Stomach (tissue), 19 donors: ENCODE measurements at places on chromosomes 2 and 18. TPM values are rescaled to one million over a fixed set of nuclear protein-coding genes. Genes with fewer than 3 reads are reported as not detected.

- DNase-seq: peak; percentile 57
Observed at GRCh38 chr2:11411768-11412448, 54.1 kb downstream of the E2F6 start.

Gene CYP27A1
- total RNA-seq: 11.6 TPM

Gene ALPP
- not detected for total RNA-seq

- peak; percentile 38 for DNase-seq
Observed at GRCh38 chr2:98293931-98294687, 52.1 kb upstream of the CNGA3 start.

DNA sequence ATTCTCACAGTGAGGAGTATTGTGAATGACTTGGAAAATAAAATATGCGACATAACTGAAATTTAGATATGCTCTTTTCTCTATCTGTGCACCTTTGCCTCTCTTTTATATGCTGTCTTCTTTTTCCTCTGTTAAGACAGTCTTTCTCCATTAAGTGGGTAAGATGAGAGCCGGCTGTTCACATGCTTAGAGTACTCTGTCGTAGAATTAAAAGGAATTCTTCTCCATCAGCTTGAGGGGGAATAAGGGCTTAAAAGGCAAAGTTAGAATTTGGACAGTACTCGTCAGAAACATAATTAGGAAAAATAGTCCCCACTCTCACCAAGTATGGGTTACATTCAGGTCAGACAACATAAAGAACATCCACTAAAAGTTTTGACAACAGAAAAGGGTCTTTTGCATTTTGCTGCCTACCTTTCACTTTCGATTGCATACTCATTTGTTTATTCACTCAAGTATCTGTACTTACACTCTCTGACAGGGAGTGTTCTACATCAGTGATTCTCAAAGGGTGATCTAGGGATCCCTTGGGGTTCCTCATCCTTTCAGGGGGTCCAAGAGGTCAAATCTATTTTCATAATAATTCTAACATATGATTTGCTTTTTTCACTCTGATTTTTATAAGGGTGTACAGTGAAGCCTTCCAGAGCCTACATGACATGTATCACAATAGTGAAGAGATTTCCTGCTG lies 48.0 kb downstream of the ARHGAP15 start:
- DNase-seq: peak; percentile 15

DNA sequence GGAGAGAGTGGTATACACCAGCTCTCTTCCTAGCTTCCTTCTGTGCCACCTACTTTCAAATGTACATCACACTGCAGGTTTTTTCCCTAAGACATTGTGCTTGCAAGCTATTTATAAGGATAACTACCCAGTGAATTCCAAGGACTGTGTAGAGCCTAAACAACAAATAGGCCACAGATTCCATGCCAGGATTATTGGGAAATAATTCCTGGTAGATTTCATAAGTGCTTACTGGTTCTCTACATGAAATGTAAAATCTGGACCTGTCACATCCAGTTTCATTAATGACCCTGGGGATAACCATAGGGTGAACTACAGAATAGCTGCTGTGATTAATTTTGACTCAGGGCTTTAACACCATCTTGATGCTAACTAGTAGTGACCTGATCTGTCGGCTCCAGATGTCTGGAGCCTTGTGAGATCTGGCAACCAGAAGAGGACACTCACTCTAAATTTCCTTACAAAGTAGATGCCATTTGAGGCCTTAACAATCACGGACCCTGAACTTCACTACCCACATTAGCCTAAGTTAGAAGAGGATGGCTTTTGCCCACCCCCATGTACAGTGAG lies 34.3 kb upstream of the LGALSL start:
- DNase-seq: no peak

DNA sequence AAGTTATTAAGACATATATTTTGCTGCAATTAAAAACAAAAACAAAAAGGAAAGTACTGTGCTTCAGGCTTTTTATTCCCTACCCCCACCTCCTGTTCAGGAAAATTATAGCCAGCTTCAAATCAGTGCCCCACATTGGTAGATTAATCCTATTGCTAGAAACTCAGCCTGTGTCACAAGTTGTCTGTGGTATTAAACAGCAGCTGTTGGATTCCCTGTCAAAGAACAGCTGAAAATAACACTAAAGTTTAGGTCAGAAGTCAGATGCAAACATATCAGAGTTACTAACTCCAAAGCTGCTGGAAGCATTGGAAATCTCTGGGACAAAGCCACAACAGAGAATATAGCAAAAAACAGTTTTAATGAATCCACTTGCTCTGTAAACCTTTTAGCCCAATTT lies 818 bp upstream of the CCDC141 start:
- no peak for DNase-seq

Gene PAX8
- total RNA-seq: not detected

- DNase-seq: no peak
Observed at GRCh38 chr2:73083886-73084800, 12.6 kb upstream of the SFXN5 start.

Gene FOXI3
- total RNA-seq: not detected

Gene SP9
- total RNA-seq: not detected

- peak; percentile 40 for DNase-seq
Observed at GRCh38 chr2:55141572-55142413, 90.3 kb downstream of the CLHC1 start.

Gene TMEM17
- not detected for total RNA-seq

Gene MEP1B
- total RNA-seq: not detected

Gene UGT1A3
- total RNA-seq: 10.7 TPM

Gene IHH
- 16.5 TPM for total RNA-seq

- no peak for DNase-seq
Observed at GRCh38 chr18:63063171-63063570, 256.4 kb downstream of the BCL2 start.

Gene GCG
- not detected for total RNA-seq

DNA sequence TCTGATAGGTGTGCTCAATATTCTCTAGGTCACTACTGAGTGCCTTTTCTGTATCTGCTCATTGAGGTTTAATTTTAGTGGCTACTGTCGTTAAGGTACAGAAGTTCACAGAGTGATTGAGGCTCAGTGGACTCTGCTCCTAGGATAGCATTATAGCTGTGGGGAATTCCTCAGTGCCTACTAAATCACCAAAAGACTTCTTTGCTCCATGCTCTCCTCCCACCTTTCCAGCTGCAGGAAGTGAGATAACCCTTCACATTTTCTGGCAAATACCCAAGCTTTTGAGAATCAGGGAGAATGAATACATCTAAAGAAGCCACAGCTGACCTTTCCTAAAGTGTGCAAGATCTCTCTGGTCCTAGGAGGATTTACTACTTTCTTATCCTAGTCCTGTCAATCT lies 95.2 kb upstream of the FSIP2 start:
- DNase-seq: peak; percentile 27

DNA sequence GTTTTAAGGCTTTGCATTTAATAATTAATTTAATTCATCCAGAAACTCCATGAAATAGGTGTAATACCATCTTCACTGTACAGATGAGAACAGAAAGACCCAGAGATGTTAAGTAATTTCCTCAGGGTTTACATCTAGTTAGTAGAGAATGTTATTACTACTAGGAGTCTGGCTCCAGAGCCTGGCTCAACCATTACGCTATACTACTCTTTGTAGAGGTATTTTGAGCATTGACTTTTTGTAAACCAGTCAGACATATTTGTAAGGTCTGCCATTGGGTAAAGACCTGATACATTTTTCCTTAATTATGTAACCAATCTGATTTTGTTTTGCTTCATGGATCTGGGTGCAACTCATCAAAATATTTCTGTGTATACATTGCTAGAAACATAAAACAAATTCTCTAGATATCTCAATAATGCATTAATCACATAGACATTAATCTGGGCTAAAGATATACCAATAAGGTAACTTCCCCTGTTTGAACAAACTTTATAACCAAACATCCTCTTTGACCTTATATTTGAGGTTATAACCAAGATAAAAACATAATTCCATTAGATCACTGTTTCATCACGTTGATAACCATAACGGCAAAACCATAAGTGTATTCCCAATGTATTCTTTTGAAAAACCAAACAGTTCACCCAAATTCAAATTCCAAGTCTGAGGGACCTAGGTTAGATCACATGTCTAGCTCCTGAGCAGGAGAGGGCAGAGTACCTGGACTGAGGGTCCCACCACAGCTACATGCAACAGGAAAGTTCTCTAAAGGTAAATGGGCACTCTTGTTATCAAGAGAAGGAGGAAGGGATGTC lies 135.0 kb downstream of the IKZF2 start:
- DNase-seq: no peak

DNA sequence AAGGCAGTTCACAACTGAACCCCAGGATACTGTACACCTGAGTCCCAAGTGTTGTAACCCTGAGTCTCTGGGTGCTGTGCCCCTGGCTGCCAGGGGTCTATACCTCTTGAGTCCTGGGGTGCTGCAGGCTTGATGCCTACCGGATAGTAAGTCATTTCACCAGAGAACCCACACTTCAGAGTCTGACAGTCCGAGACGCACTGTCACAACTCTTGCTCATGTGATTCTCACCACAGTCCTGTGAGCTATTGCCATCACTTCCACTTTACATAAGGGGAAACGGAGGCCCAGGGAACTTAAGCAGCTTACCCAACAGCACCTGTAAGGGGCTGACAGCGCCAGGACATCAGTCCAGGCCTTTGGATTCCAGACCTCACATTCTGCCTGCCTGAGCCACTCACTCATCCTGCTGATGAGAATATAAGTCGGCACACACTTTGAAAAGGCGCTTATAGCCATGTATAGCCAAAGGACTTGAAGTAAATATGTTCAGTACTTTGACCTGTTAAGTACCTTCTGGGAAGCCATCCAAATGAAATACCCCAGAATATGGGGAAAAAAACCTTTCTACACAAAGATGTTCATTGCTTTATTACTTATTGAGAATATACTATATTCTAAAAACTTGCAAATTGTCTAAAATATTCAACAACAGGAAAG lies 180.7 kb upstream of the ID2 start:
- no peak for DNase-seq

DNA sequence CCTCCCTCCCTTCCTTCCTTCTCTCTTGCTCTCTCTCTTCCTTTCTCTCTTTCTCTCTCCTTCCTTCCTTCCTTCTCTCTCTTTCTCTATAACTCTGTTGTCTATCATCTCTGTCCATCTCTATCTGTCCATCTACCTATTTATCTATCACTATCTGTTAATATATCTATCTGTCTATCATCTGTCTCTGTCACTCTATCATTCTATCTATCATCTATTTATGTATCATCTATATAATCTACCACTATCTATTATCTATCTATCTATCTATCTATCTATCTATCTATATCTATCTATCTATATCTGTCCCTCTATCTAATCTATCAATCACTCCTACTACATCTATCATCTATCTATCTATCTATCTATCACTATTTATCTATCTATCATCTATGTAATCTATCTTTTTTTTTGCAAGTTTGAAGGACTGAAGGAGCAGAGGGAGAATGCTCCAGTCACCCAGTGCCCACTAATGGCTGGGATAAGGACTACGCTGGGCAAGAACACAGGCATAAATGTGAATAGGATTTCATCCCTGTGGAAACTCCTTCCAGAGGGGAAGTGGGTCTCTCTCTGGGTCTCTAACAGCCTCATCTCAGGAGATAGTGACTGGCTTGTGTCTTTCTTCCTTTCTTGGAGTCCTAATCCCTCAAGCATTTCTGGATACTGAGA lies 427.0 kb downstream of the LPIN1 start:
- no peak for DNase-seq

Gene TLK1
- 53.6 TPM for total RNA-seq

GRCh38 chr2:86518481-86518880 lies 44.8 kb downstream of the CHMP3 start:
- DNase-seq: no peak

Gene SPOPL
- total RNA-seq: 13.6 TPM

GRCh38 chr18:35073186-35074105 lies 32.2 kb downstream of the MAPRE2 start:
- no peak for DNase-seq

DNA sequence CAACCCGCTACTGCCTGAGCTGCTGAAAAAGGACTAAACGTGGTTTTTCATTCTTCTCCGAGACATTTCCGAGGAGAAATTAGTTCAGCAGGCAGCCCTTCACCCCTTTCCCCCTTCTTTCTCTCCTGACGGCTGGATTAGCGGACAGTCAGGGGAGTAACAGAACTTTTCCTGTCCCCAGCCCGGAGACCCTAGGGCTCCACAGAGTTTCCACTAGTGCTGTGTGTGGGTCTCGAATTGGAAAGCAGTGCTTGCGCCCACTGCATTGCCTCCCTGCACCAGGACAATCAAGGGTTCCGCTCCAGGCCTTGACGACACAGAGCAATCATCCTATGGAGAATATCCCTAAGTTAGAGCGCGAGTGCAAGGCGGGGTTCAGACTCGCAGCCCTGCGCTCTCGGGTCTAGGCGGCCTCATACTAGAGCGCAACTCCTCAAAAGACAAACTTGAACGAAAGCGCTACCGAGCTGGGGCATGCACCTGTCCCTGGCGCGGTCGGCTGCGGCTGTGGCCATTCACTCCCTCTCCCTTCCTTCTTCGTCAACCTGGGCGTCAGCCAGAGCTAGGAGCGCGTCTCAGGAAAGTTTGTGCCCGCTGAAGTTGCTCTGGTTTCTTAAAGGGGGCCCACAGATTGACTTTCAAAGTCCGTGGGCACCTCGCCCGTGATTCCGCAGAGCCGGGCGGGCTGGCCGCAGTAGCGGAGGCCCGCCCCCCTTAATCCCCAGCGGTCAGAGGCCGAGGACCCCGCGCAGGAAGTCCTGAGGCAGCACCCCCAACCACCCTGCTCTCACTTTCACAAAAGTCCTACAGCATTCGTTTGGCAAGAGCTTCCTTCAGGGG lies 801 bp downstream of the OSR1 start:
- peak; percentile 47 for DNase-seq

- no peak for DNase-seq
Observed at GRCh38 chr2:105104208-105104731, 66.4 kb downstream of the MRPS9 start.

- DNase-seq: no peak
Observed at GRCh38 chr18:42182728-42183700, 228.0 kb downstream of the PIK3C3 start.

DNA sequence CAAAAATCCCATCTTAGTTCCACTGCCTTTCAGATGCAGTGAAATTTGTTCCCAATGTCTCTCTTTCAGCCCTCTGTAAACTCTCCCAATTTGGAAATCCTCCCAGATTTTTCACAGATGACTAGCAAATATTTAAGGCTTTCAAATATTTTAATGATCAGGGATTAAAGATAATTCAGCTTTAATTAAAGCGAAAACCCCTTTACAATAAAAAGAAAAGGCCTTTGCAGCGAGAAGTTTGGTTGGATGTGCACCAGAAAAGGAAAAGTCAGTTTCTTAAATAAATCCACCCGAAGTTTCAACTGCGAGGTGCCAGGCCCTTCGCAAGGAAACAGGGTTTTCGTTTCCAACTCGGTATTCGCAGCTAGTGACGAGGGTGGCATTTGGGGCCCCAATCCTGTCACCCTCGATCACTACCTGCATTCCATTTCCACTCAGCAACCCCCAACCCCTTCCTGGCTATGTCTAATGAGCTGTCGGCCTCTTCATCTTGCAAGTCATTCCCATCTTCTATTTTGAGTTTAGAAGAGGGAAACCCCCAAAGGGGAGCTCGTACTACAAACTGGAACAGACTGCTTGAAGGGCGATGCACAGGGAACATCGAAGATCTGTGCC lies 1.5 kb downstream of the RAX start:
- DNase-seq: no peak
